A549 treated with AZD2906 at 1 μM for 4 hours (cell line): ENCODE measurements at places on chromosomes 16 and 17. TPM values are rescaled to one million over a fixed set of nuclear protein-coding genes. Genes with fewer than 3 reads are reported as not detected.

Gene OTOA
- total RNA-seq = 0.06 to 0.10 TPM (median 0.06 TPM) in 4 of 5 replicates, not detected in the other

Gene KRTAP3-2
- 0.20 to 0.57 TPM (median 0.29 TPM) in 5 replicates for total RNA-seq

Gene MMP28
- total RNA-seq = 4.9 to 8.4 TPM (median 7.1 TPM) in 5 replicates

Gene KRTAP1-1
- total RNA-seq = not detected in 5 replicates

Gene TBX6
- total RNA-seq = 0.14 to 0.31 TPM (median 0.30 TPM) in 5 replicates

Gene TUBG1
- total RNA-seq = 134 to 147 TPM (median 139 TPM) in 5 replicates

Gene GGT6
- total RNA-seq = not detected in 5 replicates

Gene GNG13
- total RNA-seq = not detected in 5 replicates

Gene TNFAIP1
- total RNA-seq = 41.0 to 50.2 TPM (median 46.4 TPM) in 5 replicates

Gene SEZ6L2
- total RNA-seq = 16.9 to 23.4 TPM (median 21.0 TPM) in 5 replicates

Gene EVPLL
- total RNA-seq = not detected in 5 replicates

Gene KRT28
- not detected in 5 replicates for total RNA-seq

Gene C17orf113
- total RNA-seq = 0.55 to 0.85 TPM (median 0.81 TPM) in 5 replicates

Gene TAOK1
- total RNA-seq = 16.2 to 24.8 TPM (median 22.0 TPM) in 5 replicates

Gene ADAD2
- total RNA-seq = 0.05 TPM in 1 of 5 replicates, not detected in the others

Gene RDM1
- 2.6 to 3.9 TPM (median 3.4 TPM) in 5 replicates for total RNA-seq

Gene C1QL1
- 15.1 to 35.0 TPM (median 30.3 TPM) in 5 replicates for total RNA-seq

Gene HIGD1B
- total RNA-seq = not detected in 5 replicates

Gene CCL7
- total RNA-seq = 0.11 to 0.25 TPM (median 0.22 TPM) in 5 replicates

Gene KRTAP17-1
- total RNA-seq = not detected in 5 replicates

Gene FKBP10
- total RNA-seq = 85.2 to 104 TPM (median 96.6 TPM) in 5 replicates

Gene PDE6G
- total RNA-seq = 1.5 to 2.8 TPM (median 2.4 TPM) in 5 replicates

Gene KRTAP9-8
- total RNA-seq = not detected in 5 replicates

Gene ABCC12
- total RNA-seq = 0.02 to 0.15 TPM (median 0.05 TPM) in 5 replicates

Gene IGF2BP1
- total RNA-seq = 52.8 to 81.7 TPM (median 76.0 TPM) in 5 replicates

Gene KLHDC4
- total RNA-seq = 46.2 to 54.8 TPM (median 51.1 TPM) in 5 replicates

Gene RNF166
- total RNA-seq = 11.7 to 19.5 TPM (median 18.2 TPM) in 5 replicates

Gene WDR59
- total RNA-seq = 22.9 to 29.2 TPM (median 27.1 TPM) in 5 replicates

Gene CDH11
- 0.44 to 0.67 TPM (median 0.63 TPM) in 5 replicates for total RNA-seq

Gene E4F1
- 18.7 to 26.9 TPM (median 24.7 TPM) in 5 replicates for total RNA-seq

Gene RRAD
- 53.2 to 85.6 TPM (median 74.1 TPM) in 5 replicates for total RNA-seq

Gene ZNF287
- 10.9 to 17.4 TPM (median 13.5 TPM) in 5 replicates for total RNA-seq

Gene YBX2
- 0.37 to 0.68 TPM (median 0.53 TPM) in 5 replicates for total RNA-seq

Gene SLC5A11
- 0.25 to 0.40 TPM (median 0.31 TPM) in 5 replicates for total RNA-seq

Gene CDH1
- total RNA-seq = 3.8 to 4.6 TPM (median 4.2 TPM) in 5 replicates

Gene WFIKKN1
- total RNA-seq = 0.04 to 0.17 TPM (median 0.12 TPM) in 5 replicates

Gene SYCE1L
- total RNA-seq = 3.5 to 8.3 TPM (median 8.0 TPM) in 5 replicates
